ENCODE measurements at places on chromosomes 5 and 9. TPM values are rescaled to one million over a fixed set of nuclear protein-coding genes. Genes with fewer than 3 reads are reported as not detected.

DNA sequence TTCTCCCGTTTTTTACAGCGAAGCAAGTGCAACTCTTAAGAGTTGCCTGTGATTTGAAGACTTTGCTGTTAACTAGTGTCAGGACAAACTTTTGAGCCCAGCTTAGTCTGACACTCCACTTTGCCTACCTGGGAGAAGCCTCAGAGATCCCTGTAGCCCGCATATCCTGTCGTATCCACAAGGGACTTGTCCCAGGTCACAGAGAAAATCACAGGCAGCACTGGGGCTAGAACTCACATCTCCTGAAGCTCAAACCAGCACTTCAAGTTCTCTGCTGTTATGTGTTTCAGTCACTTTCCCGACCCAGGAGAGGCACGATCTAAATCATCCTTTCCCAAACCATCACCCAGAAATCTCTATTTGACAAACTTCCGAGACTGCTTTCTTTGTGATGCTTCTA, 584.5 kb downstream of the ACTL7B start:
- DNase-seq: no peak

- no peak for DNase-seq
Measured at GRCh38 chr5:145661737-145662485, 173.2 kb downstream of the PRELID2 start.

DNA sequence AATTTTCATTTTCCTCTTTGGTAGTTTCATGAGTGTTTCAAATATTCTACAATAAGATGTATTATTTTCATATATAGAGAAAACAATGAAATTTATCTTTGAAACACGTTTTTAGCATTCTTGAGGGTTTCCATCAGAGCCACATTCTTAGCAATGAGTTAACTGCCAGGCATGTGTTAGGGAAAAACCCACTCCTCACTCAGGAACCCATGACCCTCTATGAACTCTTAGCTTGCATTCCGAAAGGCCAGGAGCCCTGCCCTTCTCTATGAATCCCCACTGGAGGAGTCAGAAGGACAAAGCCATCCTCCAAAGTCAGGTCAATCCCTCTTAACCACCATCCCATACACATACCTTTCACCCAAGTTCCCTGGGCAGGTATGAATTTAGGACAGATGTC, 57.5 kb downstream of the ADAMTS12 start:
- no peak for DNase-seq

DNA sequence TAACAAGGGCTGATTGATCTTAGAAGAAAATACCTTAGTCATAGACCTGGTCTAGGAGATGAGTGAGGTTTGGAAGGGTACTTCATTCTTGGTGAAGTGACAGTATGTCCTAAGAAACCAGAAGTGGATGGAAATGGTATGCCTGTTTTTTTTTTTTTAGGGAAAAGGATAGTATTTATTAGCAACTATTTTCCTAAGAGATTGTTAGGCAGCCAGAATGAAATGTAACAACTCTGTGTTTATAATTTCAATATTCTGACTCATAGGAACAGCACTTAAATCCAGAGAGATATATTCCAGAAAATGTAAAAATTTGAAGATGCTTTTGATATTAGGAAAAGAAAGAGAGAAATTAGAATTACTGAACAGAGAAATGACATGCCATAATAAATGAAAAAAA, 21.2 kb upstream of the ARL14EPL start:
- no peak for DNase-seq

DNA sequence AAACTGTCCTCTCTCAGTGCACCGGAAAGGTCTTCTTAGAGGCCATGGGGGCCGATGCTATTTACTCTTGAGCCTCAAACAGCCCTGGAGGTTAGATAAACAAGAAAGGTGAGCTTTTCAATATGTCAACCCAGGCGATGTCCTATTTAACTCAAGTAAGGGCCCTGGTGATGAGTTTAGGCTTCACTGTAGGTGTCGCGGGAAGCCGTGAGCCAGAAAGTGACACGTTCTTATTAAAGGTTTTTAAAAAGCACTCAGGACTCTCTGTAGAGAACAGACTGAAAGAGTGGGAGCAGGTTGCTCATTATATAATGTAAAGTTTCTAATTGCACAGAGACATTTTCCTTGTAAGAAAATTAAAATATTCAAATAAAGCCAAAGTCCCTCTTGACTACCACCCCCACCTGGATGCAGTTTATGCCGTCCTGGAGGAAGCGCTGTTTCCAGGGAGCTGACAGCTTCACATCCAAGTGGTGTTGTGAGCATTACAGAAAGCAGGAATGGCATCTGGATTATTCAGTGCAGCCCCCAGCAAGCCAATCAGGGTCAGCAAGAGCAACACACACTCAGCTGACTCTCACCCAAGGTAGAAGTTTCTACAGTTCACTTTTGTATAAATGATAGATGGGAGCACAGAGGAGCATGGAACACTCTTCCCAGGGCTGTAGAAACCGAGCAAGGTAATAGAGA, 280.3 kb downstream of the DRD1 start:
- DNase-seq: no peak

GRCh38 chr9:36045610-36046009, 8.9 kb downstream of the RECK start:
- no peak for DNase-seq

- DNase-seq: no peak
Measured at GRCh38 chr9:6098431-6098830, 83.0 kb upstream of the RANBP6 start.

- DNase-seq: no peak
Measured at GRCh38 chr5:160520609-160521391, 99.1 kb downstream of the PTTG1 start.

- no peak for DNase-seq
Measured at GRCh38 chr5:76207120-76207519, 123.9 kb downstream of the SV2C start.

DNA sequence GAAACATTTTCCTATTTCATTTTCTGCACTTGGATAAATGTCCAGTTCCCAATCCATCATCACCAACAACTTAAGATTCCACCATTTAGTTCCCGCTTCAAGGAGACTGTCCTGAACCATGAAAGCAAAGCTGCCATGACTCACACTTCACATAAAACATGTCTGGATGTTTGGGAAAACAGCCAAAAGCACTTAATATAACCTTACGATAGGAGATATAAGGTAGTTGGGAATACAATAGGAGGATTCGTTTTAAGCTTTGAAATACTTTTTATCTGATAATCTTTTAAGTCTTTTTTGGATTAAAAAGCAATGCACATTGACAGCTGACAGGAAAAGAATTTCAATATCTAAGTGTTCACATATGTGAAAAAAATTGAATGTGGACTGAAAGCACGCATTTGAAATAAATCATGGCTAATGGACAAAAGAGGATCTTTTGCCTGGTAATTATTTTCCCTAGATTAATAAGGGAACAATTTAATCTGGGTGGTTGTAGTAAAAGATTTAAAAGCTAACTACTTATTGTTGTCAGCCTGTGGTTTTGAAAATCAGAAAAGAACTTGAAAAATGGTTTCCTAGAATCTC, 17.3 kb upstream of the TGFBI start:
- DNase-seq: no peak

DNA sequence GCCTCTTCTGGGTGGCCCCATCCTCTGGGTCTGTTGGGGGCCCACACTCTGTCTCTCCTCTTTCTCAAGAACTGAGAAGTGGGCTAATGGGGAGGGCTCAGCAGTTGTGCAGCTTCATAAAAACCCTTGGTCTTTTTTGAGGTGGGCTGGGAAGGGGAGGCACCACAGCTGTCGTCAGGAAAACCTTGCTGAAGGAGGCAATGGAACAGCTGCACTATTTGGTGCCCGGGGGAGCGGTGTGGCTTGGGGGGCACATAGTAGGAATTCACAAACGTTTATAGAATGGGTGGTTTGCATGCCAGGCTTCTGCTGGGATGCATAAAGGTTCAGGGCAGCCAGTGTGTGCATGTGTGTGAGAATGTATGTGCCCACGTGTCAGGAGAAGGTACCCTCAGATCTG, 3.2 kb upstream of the IER5L start:
- no peak for DNase-seq

DNA sequence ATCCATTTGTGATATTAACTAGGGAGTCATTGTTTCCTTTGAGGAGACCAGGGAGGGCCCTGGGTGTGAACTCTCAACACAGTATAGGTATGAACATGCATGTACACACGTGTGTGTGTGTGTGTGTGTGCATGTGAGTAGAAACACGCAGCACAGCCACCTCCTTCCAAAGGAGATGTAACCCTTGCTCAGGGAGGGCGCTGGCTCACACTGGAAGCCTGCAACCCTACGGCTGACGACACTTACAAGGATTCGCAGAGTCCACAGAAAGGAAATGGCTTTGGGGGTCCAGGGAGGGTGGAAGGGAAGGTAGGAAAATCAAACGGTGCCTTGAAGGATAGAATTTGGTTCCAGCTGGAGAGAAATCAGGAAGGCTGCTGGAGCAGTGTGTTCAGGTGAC, 21.9 kb downstream of the TRIP13 start:
- DNase-seq: no peak

Gene CARD9
- total RNA-seq: 3.2 TPM

Gene C5
- 18.1 TPM for total RNA-seq

Gene OLFM1
- 21.8 TPM for total RNA-seq

Gene CTXN3
- 1.1 TPM for total RNA-seq
